ENCODE measurements at places on chromosomes 2 and 18.

GRCh38 chr2:217638533-217638932 lies 364.3 kb downstream of the TNS1 start:
- no peaks in the 10 kb centered on the region for H3K36me3 ChIP-seq
- DNase-seq: no peak
- H3K4me3 ChIP-seq: no peak overlapping the region
- no peak overlapping the region for H3K27ac ChIP-seq
- no peaks in the 10 kb centered on the region for H3K4me1 ChIP-seq
- H3K27me3 ChIP-seq: no peaks in the 10 kb centered on the region

DNA sequence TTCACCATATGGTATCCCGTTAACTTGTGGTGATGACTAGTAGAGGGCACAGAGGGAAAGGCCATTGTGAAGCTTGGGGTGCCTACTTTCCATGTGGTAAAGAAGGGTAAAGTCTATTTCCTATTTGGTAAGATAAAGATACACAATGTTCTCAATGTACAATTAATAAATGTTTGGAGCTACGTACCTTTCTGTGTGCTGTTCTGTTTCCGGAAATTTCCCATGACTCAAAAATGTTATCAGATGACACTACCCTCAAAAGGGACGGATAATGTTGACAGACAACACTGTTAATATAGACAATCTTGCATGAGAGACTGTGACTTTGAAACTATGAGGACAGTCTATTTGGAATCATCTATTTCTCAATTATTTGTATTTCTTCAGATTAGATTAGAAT lies 4.2 kb upstream of the SULT1C3 start:
- H3K4me1 ChIP-seq: no peaks in the 10 kb centered on the region
- no peaks in the 10 kb centered on the region for H3K36me3 ChIP-seq
- no peak overlapping the region for H3K4me3 ChIP-seq
- DNase-seq: no peak
- H3K27ac ChIP-seq: no peak overlapping the region

DNA sequence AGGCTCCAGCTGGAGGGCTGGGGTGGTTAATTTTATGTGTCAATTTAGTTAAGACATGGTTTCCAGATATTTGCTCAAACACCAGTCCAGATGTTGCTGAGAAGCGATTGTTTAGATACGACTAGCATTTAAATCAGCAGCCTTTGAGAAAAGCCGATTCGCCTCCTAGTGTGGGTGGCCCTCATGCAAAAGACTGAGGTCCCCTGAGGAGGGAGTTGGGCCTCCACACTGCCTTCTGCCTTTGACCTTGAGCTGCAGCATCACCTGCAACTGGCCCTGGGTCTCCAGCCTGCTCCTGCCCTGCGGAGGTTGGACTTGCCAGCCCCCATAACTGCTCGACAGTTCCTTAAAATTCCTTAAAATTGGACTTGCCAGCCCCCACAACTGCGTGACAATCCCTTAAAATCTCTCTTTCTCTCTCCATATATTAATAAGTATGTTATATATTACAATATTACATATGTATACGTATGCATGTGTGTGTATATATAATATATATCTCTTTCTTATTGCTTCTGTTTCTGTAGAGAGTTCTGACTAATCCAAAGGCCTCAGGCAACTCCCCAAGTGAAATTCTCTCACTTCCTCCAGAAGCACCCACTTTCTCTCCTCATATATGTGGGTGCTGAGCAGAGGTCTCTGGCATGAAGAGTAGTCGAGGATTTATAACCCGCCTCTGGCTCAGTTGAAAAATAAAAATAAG lies 14.4 kb downstream of the FBLN7 start:
- no peak overlapping the region for H3K27ac ChIP-seq
- no peaks in the 10 kb centered on the region for H3K4me1 ChIP-seq
- no peak for DNase-seq
- no peak overlapping the region for H3K4me3 ChIP-seq
- H3K36me3 ChIP-seq: no peaks in the 10 kb centered on the region
- no peaks in the 10 kb centered on the region for H3K27me3 ChIP-seq

DNA sequence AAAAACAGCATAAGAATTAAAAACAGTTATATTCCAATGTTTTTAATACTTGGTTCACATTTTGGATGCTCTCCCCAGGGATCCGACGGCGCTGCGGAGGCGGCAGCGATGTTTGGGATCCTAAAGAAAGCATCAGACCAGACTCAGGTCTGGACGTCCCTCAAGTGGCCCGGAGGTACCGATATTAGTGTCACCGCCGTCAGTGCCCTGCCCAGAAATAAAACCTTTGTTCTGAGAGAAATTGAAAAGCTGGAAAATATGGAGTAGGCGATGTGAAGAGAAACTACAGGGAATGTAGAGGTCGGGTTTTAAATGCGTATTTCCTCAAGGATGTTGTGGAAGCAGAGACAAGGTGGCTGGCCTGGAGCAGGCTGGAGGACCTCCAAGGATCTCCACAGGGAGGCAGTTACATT lies 683 bp upstream of the TBC1D8 start:
- peaks cover 56% of the 10 kb centered on the region for H3K4me1 ChIP-seq
- peak overlapping the region; percentile 84 for H3K27ac ChIP-seq
- H3K36me3 ChIP-seq: no peaks in the 10 kb centered on the region
- H3K27me3 ChIP-seq: no peaks in the 10 kb centered on the region

DNA sequence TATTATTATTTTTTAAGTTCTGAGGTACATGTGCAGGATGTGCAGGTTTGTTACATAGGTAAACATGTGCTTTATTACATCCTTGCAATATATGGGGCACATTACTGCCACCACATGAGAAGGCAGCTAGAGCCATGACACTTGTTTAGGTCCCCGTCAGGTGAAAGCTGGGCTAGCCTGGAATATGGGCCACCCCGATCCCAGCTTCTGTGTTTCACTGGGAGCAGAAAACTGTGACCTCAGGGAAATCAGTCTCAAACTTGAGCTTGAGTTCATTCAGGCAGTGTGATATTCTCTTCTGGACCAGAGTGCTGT lies 176.9 kb downstream of the PIK3C3 start:
- H3K4me1 ChIP-seq: no peaks in the 10 kb centered on the region
- H3K36me3 ChIP-seq: no peaks in the 10 kb centered on the region
- no peak overlapping the region for H3K4me3 ChIP-seq
- H3K27ac ChIP-seq: no peak overlapping the region

- H3K27me3 ChIP-seq: no peaks in the 10 kb centered on the region
- H3K4me1 ChIP-seq: no peaks in the 10 kb centered on the region
- no peak for DNase-seq
- H3K36me3 ChIP-seq: no peaks in the 10 kb centered on the region
- H3K4me3 ChIP-seq: no peak overlapping the region
- no peak overlapping the region for H3K27ac ChIP-seq
Observed at GRCh38 chr2:125444106-125444505, 1211.9 kb upstream of the GYPC start.

Data from left lung (tissue), 14 donors.